ENCODE measurements at places on chromosomes 16 and 17.

GRCh38 chr16:84279881-84280280 lies 14.8 kb upstream of the WFDC1 start:
- no peak for DNase-seq

GRCh38 chr16:73036074-73036826 lies 11.7 kb downstream of the ZFHX3 start:
- DNase-seq, result no peak

- no peak for DNase-seq
Observed at GRCh38 chr17:29283496-29283895, 10.5 kb downstream of the NUFIP2 start.

GRCh38 chr17:67999291-67999911 lies 3.1 kb upstream of the C17orf58 start:
- no peak for DNase-seq

Data from NT2/D1 (cell line).